ENCODE measurements at places on chromosomes 11 and 22.

GRCh38 chr11:125211191-125211947, 46.8 kb downstream of the PKNOX2 start:
- DNase-seq, result no peak

- peak; percentile 39 for DNase-seq
Measured at GRCh38 chr22:42324990-42325710, 54.7 kb upstream of the TCF20 start.

- no peak for DNase-seq
Measured at GRCh38 chr11:8329847-8330361, 66.2 kb upstream of the LMO1 start.

DNA sequence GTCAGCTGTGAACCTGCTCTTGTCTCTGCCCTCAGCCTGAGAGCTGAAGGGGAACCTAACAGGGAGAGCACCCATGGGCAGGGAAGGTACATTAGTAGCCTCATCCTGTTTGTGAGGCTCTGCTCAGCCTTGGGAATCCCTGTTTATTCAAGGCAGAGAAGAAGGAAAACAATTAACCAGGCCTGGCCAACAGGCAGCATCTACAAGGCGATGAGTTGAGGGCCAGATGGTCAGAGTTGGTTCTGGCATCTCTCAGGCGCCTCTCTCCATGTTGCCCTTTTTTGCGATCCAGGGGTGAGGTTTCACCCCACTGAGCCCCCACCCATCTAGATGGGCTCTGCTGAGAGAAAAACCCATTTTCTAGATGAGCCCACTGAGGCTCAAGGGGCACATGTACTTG, 54.0 kb upstream of the TOP3B start:
- DNase-seq, result no peak

GRCh38 chr11:14081581-14082231, 119.2 kb downstream of the SPON1 start:
- no peak for DNase-seq

- no peak for DNase-seq
Measured at GRCh38 chr22:25484521-25485315, 79.8 kb upstream of the GRK3 start.

DNA sequence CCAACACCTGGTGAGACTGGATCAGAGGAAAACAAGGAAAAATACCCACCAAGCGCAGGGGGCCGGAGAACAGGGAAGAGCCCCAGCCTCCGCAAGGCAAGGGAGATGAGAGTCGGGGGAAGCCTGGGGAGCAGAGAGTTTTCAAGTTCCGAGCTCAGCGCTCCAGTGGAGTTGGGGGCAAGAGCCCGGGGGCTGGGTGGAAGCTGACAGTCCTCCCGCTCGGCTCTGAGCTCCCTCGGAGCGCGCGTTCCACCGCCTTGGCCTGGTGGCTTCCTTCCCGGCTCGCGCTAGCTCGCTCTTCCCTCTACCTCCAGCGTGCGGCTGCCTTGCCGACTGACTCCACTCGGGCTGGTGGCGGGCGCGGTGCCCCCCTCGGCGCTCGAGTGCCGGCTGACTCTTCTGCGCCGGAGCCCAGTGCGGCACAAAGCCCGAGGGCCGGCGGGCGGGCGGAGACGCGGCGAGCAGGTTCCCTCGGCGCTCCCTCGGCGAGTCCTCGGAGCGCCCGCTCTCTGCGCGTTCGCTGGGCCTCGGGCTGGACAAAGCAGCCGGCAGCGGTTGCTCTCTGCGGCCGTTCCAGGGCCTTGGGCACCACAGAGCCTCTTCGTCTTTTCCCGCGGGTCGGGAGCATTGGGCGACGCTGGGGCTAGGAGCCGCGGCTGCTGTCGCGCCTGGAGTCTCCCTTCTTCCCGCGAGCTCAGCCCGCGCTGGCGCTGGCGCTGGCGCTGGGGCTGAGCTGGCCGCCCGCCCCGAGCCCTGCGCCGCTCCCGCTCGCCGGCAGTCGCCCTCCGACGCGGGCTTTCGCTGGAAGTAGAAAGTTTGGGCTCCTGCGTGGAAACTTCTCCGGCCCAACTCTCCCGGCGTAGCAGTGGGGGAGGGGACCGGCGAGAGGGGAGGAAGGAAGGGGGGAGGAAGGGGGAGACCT, 1.0 kb downstream of the PAX6 start:
- DNase-seq, result no peak

- peak; percentile 92 for DNase-seq
Measured at GRCh38 chr11:85647604-85648299, at the start of gene TMEM126A. Gene TMEM126A, plus strand, starts transcription at chr11:85647967. Its CDS starts 2,289 bp downstream, at chr11:85650256.

DNA sequence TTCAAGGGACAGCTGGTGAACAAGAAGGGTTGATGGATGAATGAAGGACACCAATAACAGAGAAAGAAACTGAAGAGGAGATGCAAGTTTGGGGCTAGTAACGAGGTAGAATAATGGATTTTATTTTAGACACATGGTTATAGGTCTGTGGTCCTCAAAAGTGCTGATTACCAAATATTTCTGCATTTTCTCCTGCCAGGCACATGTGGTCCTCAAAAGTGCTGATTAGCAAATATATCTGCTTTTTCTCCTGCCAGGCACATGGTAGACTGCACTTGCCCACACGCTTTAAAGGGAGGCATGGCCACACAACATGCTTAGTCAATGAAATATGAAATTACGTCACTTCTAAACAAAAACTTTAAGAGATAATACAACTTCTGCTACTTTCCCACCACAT, 373.1 kb upstream of the SYN3 start:
- DNase-seq, result no peak

DNA sequence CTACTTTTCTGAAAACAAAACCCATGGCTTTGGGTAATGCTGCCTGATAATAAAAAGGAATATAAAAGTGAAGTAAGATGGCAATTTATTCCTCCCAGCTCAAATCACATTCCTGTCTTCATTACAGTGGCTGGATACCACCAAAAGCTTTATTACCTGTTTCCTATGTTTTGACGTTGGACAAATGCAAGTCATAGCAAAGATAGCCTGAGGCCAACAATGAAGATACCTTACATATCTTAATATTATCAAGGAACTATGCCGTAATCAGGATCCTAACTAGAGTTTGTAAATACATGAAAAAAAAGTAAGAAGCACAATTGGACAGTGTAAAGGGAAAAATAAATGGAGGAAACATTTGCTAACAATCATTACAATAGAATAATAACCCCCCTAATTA, 202.4 kb downstream of the SOX6 start:
- no peak for DNase-seq

- no peak for DNase-seq
Measured at GRCh38 chr22:39773976-39774539, 119.5 kb downstream of the ENTHD1 start.

DNA sequence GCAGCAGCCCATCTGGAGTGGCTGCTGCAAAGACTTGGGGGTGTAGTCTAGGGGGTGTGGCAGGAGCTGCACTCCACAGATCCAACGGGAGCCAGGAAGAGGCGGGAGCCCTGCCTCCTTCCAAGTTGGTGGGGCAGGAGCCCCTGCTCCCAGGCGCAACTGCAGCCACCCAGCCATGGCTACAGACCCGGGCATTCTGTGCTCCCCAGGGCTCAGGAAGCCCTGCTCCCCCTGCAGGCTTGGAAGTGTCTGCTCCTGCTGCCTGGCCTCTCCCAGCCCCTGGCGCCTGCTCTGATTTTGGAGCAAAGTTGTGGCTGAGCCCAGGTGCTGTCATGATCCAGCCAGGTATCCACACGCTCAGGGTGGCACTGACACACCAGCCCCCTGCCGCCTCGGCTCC, 58.5 kb downstream of the CCDC34 start:
- DNase-seq, result no peak

Measured in NCI-H510A (cell line).